ENCODE measurements at places on chromosomes 7 and 10. TPM values are rescaled to one million over a fixed set of nuclear protein-coding genes. Genes with fewer than 3 reads are reported as not detected.

GRCh38 chr7:118754608-118755007, 530.1 kb downstream of the ANKRD7 start:
- no peak for DNase-seq

GRCh38 chr7:26508917-26509316, 217.3 kb downstream of the SNX10 start:
- no peak for DNase-seq

- DNase-seq, result no peak
Measured at GRCh38 chr7:104524853-104525252, 196.4 kb downstream of the LHFPL3 start.

DNA sequence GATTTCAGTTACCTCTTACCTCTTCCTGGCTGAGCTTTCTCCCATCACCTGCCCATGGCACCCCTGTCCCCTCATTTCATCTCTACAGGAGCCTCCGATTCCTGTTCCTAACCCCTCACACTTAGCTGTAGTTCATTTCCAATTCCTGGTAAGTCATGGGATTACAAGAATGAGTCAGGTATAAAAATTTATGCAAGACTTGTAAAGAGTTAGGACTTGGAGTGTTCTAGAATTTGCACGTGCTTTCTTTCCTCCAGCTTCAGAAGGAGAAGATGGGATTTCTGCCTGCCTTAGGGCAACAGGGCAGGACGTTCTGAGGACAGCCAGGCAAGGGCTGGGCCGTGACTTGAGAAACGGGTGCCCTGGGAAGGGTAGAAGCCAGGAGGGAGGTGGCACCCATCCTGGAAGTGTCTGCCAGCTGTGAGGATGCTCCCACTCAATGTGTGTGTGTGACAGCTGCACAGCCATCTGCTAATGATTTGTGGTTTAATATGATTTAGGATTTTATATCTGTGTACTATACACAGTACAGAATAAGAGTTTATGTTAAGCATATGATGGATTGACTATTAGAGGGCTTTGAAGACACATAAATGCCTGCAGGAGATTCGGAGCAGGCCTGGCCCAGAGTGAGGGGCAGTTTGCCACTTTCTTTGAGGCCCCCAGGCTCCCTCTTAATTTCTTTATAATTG, 81.5 kb upstream of the VIPR2 start:
- no peak for DNase-seq

GRCh38 chr7:135670179-135670578, 7.9 kb downstream of the STMP1 start:
- DNase-seq, result no peak

GRCh38 chr10:59750155-59750945, 2.9 kb downstream of the MRLN start:
- DNase-seq, result no peak

DNA sequence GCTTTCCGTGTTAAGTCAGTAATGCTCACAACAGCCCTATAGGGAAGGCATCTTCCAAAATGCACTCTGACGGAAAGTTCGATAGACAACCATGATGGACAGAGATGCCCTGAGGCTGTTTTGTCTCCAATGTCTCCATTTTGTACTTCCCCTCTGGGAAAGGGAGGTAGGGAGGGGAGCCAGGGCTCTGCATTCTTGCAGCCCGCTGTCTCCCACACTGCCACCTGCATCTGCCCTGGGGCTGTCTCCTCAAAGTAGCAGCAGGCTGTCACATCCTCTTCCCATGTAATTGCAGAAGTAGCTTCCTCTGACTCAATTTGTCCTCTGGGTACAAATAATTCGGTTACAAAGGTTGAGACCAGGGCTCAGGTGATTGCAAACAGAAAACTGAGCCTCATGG, 131.4 kb downstream of the GPAM start:
- DNase-seq, result no peak

GRCh38 chr10:130230036-130230435, 93.8 kb downstream of the GLRX3 start:
- DNase-seq, result peak; percentile 38

DNA sequence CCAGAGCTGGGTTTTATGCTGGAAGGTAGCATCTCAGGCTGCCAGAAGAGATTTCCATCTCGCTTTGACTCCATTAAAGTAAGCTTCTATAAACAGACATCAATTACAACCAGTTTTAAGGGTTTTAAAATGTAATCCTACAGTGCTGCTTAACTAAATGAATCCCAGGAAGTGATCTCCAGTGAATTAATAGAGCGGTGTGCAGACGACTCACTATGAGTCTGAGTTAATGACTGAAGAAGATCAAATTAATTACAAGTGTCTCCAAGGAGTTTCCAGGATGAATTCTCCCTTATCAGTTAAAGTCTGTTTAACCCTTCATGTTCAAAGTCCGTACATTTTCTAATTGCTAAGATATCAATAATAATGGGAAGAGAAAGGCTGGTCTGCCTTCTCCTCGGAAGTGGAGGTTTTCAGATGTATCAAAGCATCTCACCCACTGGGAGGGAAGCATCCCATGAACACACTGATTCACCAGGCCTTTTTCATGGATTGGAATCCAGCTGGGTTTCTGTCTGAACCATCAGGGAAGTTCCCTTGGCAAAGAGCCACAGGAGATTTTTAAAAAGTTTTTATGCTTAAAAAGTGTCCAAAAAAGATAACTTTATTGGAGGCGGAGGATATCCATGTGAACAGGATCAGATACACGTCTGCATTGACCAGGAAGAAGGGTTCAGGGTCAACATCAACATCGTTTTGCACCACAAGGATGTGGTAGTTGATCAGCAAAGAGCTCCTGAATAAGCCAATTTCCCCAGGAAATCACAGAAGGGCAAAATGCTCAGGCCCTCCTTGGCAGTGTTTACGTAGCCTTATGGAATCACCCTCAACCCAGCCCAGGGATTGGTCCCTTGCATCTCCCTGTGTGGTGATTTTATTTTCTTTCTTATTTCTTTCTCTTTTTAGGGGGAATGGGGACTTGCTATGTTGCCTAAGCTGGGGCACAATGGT, 288.2 kb downstream of the POU6F2 start:
- no peak for DNase-seq

DNA sequence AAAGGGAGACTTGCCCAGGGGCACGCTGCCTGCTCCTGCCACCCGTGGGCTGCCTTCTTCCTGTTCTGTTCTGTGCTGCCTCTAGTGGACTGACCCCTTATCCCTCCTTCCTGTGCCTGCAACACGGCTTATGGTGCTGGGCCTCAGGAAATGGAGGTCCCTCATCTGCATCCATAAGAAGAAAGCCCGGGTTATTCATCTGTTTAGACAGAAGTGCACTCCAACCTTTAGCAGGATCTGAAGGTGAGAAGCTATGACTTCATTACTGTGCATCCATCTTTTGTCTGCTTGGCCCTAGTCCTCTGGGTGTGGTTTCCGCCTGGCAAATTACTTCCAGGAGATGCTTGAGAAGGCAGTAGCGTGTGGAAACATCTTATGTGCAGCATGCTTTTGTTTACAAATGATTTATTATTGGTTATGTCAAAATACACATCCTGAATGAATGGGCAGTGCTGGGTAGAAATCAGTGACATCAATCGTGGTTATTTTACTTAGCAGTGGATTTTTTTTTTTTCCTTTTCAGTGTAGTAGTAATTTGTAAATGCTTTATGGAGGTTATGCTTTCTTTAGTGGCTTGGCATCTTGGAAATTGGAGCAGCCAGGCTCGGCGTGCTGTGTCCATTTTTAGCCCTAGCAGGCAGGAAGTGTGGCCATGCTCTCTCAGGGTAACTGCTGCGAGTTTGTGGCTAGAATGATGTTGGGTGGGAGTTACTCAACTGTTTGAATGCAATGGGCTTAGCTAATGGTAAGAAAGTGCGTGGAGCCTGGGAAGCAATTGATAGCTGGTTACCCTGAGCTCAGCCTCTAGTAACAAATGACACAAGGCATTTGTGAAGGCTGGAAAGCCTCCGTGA, 12.7 kb downstream of the PTPRE start:
- DNase-seq, result peak; percentile 68

DNA sequence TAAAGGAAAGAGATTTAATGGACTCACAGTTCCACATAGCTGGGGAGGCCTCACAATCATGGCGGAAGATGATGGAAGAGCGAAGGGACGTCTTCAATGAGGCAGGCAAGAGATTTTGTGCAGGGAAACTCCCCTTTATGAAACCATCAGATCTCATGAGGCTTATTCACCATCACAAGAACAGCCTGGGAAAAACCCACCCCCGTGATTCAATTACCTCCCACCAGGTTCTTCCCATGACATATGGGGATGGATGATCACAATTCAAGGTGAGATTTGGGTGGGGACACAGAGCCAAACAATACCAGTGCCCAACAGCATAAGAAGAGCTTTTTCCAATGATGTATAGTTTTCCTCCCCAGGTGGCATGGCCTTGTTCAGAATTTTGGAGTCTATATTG, 11.2 kb upstream of the C7orf33 start:
- DNase-seq, result no peak

DNA sequence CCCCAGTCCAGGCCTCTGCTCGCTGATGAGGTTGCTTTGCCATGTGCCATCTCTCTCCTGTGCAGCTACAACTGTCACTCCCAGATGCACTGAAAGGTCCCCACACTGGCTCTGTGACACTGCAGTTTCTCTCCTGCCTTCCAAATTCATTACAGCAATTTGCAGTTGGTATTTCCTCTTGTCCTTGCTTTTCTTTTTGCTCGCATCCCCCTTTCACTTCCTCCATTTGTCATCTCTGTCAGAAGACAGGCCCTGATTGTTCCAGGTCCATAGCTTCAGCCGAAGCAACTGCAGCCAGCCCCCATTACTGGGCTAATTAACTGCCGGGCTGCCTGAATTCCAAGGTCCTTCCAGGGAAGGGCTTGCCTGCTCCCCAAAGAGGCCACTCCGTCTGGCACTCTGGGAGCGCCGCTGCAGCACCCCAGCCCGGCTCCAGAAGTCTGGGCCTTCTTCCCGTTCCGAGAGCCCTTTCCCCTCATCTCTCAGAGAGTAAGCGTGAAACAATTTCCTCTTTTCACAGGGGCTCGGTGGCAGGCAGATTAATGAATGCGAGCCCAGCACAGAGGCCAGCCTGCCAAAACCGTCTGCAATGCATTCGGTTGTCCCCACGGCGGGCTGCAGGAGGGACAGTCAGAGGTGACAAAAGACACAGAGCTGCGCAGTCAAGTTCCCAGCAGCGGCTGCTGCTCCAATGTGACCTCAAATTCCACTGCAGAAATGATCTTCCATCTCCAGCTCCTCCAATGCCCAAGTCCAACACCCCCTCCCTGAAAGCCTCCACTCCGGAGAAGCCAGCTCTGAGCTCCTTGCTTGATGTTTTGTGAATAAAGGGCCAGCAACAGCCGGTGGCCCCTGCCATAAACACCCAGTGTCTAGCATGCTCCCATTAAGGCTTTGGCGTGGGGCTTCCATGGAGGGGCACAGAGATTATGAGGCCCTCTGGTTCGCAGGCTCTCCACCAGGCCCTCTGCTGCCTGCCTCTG, 279.4 kb upstream of the HABP2 start:
- peak; percentile 73 for DNase-seq

DNA sequence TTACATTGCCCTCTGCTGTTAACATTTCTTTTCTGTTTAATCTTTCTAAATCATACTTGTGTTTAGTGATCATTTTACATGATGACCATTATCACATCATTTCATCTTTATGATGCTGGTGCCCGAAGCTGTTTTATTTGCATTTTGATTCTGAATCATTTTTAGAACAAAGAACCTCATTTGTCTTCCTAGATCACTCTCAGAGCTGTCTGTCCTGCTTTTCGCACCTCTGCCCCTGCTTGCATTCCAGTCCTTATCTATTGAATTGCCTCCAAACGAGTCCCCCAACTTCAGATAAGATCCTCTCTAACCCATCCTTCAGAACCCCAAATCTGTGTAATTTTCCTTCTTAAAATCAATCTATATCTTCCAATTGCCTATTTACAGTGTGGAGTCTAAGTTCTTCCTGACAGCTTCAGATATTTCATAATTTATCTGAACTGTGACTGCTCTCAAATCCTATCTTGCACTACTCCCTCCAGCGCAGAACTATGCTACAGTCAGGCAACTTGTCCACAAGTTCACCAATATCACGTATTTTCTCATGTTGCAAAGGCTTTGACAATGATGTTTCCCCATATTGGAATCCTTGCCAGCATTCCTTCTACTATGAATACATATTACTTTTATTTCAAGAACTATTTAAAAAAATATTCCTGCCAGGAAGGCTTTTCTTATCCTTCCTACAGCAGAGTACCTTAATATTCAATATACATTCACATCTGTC, 346.5 kb upstream of the CACNA2D1 start:
- no peak for DNase-seq

GRCh38 chr10:30463944-30464451, 30.0 kb downstream of the MAP3K8 start:
- DNase-seq, result no peak

- DNase-seq, result no peak
Measured at GRCh38 chr10:119637631-119638030, 13.5 kb upstream of the BAG3 start.

The TBX20 gene
- total RNA-seq, result not detected

The AZGP1 gene
- not detected for total RNA-seq

The NYAP1 gene
- 0.96 TPM for total RNA-seq

The HABP2 gene
- not detected for total RNA-seq

The PIP4K2A gene
- 34.9 TPM for total RNA-seq

The ZNF804B gene
- not detected for total RNA-seq

The MSS51 gene
- not detected for total RNA-seq

The CASP7 gene
- total RNA-seq, result 27.2 TPM

The GTF2IRD2 gene
- 0.32 TPM for total RNA-seq
